ENCODE measurements at places on chromosomes 4 and X.

DNA sequence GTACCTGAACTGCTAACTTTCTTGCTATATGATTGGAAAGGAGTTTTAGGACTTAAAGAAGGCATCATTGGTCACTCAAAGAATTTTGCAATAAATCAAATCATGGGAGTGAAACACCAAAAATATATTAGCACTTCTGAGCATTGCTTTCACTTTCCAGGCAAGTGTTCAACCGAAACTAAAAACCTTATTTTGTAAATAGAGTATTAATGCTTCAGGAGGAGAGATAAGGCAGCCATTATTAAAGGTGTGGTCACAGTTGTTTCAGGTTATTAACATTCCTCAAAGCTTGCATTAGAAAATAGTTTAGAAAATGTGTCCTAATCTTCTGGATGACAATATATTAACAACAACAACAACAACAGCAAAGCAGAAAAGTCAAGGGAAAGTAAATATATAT lies 92.3 kb upstream of the TLL1 start:
- no peak for DNase-seq

DNA sequence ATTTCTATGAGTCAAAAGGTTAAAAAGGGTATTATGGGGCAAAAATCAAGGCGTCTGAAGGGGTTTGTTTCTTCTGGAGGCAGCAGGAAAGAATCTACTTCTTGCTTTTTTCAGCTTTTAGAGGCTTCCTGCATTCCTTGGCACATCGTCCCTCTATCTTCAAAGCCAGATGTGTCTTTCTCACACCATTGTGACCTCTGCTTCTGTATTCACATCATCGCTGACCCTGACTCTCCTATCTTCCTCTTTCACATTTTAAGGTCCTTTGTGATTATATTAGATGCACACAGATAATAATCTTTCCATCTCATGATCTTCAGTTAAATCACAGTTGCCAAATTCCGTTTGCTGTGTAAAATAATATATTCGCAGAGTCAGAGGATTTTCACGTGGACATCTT lies 112.7 kb downstream of the PPP4R3C start:
- DNase-seq, result no peak

DNA sequence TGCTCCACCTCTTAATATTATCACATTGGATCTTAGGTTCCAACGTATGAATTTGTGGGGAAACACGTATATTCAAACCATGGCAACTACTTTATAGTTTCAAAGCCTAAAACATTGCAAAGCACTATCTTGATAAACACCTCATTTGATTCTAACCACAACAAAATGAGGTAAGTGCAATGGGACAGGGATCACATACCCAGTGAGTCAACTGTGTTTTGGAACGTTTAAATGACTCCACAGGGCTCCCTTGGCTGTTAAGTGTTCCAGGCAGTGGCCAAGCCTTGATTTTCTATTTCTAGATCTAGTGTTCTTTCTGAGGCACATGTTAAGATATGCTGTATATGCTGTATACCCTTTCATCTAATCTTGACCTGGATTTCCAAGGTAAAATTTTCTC lies 54.5 kb upstream of the C1QTNF7 start:
- DNase-seq, result no peak

GRCh38 chr4:114040319-114041116 lies 61.1 kb upstream of the ARSJ start:
- no peak for DNase-seq

DNA sequence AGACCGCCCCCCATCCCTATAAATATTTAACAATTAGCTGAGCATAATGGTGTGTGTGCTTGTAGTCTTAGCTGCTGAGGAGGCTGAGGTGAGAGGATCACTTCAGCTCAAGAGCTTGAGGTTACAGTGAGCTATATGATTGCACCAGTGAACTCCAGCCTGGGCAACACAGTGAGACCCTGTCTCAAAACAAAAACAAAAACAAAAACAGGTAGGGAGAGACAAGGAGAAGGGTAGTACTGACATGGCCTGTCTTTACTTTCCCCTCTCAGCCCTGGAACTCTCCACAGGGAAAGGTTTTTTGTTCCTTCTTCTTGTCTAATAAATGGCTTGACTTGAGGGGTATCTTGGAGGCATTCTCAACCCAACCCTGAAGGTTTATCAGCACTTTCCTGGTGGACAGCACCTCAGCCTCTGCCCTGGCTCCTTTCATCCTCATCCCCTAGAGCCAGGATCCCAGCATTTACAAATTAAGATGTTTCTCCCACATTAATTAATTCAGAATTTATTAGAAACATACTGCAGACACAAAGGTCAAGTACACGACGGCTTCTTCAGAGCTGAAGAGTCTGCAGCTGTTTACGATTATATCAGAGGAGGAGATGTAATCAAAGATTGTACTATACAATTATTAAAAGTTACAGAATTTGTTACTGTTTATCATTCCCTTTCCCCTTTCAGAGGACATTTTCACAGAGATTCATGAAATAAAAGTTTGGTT lies 131.8 kb downstream of the AFF1 start:
- DNase-seq, result no peak

DNA sequence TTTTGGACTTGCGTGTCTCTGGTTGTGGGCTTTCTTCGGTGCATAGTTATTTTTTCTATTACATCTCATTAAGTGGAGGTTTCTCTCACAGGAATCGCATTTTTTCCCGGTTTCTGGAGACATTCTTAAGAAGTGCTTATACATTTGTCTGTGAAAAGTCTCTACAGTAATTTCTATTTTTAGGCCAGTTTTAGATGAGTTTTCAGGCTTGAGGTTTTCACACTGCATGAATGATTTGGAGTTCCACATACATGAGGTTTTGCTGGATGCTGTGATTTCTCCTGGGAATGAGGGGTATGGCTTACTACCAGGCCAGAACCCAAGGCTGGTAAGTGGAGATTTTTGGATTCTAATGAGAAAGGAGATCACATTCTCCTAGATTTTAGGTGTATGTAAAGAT lies 422.6 kb upstream of the SLIT2 start:
- no peak for DNase-seq

GRCh38 chr4:112145790-112146501 lies 692 bp downstream of the FAM241A start:
- DNase-seq, result no peak

GRCh38 chrX:72576141-72576894 lies 3.7 kb upstream of the HDAC8 start:
- DNase-seq, result no peak

GRCh38 chr4:84753321-84753972 lies 170.5 kb downstream of the CDS1 start:
- DNase-seq, result no peak

DNA sequence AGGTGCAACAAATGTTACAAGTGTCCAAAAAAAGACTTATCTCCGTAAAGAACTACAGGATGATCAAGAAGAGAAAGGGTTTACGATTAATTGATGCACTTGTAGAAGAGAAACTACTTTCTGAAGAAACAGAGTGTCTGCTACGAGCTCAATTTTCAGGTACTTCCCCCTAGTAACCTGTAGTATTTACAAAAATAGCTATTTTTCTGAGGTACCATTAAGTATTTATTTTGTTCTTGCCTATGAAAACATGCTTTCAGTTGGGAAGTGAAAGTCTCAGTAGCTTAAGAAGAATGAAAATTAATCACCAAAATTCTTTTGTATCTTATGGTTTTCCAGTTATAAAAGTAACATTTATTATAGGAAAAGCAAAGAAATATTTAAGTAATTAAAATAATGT lies 5.9 kb downstream of the THAP9 start:
- no peak for DNase-seq

GRCh38 chr4:131613086-131613823 lies 1535.8 kb upstream of the PCDH10 start:
- DNase-seq, result no peak

DNA sequence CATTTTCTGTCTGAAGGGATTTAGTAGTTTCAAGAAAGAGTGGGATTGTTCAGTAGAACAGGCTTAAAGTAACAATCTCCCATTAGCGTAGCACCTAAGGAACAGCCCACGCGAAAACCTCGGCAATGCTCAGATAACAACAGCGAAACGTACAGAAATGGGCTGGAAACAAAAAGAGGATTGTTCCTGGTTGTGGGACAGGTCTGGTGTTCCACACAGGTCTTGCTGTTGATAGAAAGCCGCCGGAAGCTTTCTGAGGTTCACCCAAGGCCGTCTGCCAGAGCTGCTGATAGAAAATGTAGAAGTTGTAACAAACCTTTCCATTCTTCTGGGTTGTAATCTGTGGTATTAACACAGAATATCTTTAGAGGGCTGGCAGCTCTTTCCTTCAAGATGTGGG lies 69.4 kb upstream of the CLCN4 start:
- DNase-seq, result no peak

GRCh38 chr4:168693750-168694490 lies 197.1 kb downstream of the PALLD start:
- no peak for DNase-seq

- DNase-seq, result no peak
Observed at GRCh38 chr4:53147711-53148110, 218.2 kb downstream of the SCFD2 start.

GRCh38 chr4:2714061-2714770 lies 41.9 kb downstream of the TNIP2 start:
- no peak for DNase-seq

DNA sequence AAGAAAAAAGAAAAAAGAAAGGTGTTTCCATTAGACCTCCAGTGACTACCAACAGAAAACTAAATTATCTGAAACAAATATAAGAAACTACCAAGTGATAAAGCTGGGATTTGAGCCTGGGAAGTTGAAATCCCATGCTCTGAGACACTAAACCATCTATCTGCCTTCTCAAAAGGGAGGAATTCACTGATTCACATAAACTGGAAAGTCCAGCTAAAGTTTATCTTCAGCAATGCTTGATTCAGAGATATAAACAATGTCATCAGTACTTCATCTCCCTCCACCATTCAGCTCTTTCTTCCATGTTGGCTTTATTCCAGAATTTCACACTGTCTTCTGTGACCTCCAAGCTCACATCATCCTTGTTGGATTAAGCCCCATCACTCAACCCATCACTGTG lies 96.3 kb downstream of the IQCM start:
- no peak for DNase-seq

- no peak for DNase-seq
Observed at GRCh38 chr4:54954656-54955388, 170.6 kb downstream of the KDR start.

- DNase-seq, result no peak
Observed at GRCh38 chr4:105546086-105546485, 6.3 kb upstream of the ARHGEF38 start.

DNA sequence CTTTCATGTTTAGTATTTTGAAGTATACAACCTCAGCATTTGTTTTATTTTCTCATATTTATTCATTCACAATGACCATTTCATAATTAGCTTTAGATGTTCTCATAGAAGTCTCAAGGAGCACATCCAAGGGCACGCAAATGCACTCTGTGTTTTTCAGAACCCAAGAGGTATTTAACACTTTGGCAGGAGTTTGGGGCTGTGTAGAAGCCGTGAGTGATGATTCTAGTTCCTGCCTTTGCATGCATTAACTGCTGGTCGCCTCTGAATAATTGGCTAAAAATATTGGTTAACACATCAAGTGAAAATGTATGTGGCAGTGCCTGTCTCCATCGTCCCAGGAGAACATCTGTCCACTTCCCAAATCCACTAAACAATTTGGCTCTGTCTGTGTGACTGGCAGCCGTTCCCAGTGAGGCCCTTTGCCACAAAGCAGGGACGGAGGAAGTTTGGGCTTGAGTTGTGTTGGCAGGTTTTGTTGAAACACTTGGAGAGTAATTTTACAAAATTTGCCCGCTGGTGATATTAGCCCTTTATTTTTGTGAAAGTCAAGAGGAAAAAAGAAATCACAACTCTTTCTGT lies 730.7 kb upstream of the SLIT2 start:
- no peak for DNase-seq

DNA sequence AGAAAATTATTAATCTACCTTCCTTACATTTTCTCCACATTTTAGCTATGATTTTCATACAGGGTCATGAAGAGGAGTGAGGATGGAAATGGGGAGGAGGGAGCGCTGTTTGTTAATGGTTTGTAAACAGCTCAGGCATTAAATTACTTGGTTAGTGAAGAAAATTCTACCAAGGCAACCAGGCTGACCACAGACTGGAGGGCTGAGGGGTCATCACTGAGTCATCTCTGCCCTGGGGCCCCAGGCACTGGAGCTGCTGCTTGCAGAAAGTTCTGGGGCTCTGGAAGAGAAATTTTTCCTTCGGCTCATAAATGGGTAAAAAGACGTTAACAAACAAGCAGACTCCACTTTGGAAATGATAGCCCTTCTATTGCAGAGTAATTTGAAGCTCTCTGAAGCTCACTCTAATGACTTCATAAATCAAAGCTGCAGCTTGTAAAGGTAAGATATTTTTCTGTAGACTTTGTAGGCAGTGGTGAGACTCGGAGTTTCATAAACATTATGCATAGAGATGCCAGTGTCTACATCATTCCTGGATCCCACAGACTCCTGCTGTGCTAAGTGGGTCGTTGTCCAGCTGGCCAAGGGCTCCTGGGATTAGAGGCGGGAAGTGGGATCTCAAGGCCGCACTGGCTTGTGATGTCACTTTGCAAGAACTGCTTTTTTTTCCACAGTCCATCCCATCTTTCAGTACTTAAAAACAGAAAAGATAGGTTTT lies 159.6 kb downstream of the PTTG2 start:
- no peak for DNase-seq

GRCh38 chr4:120801137-120801758 lies 121.3 kb downstream of the PRDM5 start:
- DNase-seq, result no peak

DNA sequence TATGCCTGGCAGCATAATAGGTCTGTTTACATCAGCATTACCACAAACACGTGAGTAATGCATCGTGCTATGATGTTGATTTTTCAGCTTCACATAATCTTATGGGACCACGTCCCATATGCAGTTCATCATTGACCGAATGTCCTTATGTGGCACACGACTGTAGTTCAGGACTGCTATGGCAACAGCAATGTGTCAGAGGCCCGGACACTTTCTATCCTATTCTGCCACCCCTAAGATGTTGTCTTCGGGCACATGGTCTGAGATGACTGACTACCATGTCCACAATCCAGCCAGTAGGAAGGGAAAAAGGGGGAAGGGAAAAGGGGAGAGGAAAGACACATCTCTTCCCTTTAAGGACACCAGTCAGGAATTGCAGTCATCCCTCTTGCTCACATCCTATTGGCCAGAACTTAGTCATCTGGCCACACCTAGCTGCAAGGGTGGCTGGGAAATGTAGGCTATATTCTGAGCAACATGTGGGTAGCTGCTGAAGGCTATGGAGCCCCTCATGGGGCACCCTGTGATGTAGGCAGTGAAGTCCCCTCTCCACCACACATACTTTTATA lies 196.0 kb upstream of the RBPJ start:
- no peak for DNase-seq

DNA sequence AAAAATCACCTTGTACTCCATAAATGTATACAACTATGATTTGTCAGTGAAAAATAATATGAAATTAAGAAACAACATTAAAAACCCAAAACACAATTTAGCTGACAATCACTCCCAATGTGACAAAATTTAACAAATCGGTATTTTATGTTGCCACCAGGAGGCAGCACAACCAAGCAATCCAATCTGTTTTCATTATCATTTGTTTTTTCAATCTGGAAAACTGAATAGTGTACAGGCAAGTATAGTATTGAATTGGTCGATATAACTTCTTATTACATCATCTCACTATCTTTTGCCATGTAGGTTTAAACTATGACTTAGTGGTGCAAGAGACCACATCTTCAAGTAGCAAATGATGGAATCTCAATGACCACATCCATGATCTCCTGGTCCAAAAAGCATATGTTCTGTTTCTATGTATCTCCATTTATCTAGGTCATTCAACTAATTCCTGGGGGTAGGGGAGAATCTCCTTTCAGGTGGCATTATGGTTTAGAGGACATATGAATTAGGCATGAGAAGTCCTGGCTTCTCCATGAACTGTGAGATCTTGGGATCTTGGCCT lies 112.9 kb upstream of the AGA start:
- no peak for DNase-seq

- DNase-seq, result peak; percentile 61
Observed at GRCh38 chrX:74434336-74434735, 13.0 kb downstream of the SLC16A2 start.

Measured in NCI-H524 treated with DMSO at 0.1 percent for 48 hours (cell line).